Skin of body (tissue), 3 donors: ENCODE measurements at places on chromosomes 12 and 14.

DNA sequence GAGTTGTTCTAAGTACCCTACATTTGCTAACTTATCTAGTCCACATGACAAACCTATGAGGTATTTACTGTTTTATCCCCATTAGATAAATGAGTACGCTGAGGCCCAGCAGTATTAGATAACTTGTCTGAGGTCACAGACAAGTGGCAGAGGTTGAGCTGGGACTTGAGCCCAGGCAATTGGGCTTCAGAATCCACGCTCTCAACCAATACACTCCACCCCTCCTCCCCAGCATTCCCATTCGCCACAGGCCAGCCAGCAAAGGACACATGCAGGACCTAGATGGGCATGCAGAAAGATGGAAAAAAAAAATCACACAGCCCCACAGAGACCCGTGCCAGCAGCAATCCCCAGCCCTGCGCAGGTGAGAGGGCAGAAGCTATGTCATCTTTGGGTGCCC lies 12.4 kb downstream of the HDAC7 start:
- no peak for DNase-seq

- no peak for DNase-seq
Observed at GRCh38 chr12:47216150-47216677, 136.5 kb upstream of the AMIGO2 start.

DNA sequence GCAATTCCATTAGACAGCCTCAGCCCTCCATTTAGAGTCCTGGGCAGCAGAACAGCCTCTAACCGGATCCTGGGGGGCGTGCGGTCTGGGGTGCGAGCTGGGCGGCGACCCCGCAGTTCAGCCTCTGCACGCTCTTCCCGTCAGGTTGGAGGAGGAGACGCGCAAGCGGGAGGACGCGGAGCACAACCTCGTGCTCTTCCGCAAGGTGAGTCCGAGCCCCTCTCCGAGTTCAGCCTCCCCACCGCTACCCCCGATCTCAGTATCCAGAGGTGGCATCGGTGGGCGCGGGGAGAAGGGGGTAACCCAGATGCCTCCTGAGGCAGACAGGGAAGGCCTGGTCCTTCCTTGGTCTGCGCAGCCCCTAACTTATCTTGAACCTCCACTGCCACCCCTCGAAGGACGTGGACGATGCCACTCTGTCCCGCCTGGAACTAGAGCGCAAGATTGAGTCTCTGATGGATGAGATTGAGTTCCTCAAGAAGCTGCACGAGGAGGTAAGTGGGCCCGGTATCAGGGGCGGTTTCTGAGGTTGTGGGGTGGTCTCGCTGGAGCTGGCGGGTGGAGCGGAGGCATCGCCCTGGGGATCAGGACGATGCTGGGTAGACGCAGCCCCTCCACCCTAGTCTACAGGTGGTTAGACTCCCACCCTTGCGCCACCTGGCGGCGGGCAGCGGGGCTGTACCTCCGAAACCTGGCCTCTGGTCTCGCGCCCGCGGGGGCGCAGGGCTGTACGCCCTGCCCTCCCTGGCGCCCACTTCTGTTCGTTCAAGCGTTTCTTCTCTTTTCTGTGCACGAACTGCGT lies 1.3 kb downstream of the PRPH start:
- no peak for DNase-seq

GRCh38 chr12:116441292-116441691 lies 117.9 kb upstream of the MAP1LC3B2 start:
- no peak for DNase-seq

GRCh38 chr12:4416276-4416675 lies 29.3 kb downstream of the FGF6 start:
- no peak for DNase-seq

DNA sequence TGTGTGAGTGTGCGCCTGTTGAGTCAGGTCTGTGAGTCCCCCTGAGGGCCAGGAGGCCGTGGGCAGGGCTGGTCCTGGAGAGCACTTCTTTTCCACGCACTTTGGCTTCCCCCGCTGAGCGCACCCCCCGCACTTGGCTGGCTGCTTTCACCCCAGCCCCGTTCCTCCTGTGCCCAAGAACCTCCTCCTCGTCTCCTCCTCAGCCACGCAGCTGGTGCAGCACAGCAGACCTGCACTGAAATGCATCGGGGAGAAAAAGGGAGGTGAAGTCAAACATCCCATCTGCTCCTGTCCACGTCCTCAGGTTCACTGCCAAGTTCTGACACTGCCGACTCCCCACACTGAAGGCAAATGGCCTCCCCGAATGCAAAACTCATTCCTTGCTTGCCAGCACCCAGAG lies 362.7 kb upstream of the SFSWAP start:
- DNase-seq = no peak

DNA sequence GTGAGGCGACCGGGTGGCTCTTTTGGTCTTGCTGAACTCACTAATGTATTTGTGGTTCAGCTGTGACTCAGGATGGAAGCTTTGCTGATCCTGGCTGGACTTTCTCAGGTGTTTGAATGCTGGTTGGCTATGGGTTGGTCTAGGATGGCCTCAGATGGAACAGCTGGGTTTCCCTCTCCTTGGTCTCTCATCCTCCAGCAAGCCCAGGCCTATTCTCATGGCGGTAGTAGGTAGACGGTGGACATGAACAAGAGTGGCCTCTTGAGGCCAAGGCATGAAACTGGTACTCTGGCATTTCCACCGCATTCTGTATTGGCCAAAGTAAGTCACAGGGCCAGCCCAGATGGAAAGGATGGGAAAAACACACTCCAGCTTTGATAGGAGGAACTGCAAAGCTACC lies 11.8 kb upstream of the POLR3B start:
- no peak for DNase-seq

GRCh38 chr12:116089080-116089479 lies 188.4 kb downstream of the MED13L start:
- no peak for DNase-seq

DNA sequence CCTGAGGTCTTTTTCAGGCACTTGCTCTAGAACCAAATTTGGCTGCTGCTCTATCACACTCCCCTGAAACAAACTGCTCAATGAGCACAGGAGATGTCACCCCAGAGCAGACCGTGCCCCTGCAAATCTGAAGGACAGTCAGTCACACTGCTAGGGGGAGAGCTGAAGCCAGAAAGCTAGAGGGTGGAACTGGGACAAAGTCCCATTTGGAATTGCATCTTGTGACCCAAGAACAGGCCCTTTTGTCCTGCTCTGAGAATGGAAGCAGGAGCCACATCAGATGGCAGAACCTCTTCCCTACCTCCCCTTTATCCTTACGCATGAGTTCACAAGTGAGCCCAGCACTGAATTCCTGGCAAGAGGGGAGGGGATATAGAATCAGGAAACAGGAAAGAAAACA lies 64.7 kb downstream of the MAP3K9 start:
- DNase-seq = no peak

GRCh38 chr14:58060077-58060476 lies 91.9 kb downstream of the ARMH4 start:
- no peak for DNase-seq

DNA sequence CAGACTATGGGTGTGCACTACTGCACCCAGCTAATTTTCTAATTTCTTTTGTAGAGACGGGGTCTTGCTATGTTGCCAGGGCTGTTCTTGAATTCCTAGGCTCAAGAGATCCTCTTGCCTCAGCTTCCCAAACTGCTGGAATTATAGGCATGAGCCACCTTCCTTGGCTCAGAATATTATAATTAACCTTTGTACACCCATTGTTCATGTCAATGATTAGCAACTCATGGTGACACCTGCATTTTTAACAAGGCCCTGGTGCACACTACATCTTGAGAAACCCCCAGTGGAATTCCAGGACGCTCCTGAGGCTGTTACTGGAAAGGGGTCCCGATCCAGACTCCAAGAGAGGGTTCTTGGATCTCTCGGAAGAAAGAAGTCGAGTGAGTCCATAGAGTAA lies 28.3 kb upstream of the CCDC63 start:
- DNase-seq = no peak

DNA sequence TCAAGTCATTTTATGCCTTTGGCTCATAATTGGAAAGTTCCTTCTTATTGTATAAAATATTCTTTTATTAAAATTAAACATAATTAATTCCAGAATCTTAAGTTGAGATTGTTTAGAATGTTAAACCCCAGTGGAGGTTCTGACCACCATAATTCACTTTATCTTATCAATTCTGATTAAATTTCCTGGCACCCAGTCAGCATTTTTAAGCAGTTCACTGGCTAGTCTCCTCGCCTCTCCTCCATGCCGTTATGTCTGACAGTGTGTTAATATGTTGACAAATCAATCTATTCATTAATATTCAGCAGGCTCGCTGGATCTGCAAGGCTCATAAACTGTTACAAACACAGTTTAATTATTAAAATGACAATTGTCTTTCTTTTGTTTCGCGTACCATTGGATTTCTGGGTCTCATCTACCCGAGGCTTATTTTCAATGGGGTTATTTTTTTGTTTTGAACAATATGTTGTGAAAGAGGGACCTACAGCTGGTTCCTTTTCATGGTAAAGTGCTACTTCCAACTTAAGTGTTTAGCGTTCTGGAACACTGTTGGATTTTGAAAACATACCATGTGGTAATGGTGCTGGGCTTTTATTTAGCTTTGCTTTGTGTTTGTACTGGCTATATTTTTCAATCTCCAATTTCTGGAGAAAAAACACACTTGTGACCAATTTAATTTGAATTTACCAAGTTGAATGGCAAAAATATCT lies 339.7 kb downstream of the PRKD1 start:
- no peak for DNase-seq

DNA sequence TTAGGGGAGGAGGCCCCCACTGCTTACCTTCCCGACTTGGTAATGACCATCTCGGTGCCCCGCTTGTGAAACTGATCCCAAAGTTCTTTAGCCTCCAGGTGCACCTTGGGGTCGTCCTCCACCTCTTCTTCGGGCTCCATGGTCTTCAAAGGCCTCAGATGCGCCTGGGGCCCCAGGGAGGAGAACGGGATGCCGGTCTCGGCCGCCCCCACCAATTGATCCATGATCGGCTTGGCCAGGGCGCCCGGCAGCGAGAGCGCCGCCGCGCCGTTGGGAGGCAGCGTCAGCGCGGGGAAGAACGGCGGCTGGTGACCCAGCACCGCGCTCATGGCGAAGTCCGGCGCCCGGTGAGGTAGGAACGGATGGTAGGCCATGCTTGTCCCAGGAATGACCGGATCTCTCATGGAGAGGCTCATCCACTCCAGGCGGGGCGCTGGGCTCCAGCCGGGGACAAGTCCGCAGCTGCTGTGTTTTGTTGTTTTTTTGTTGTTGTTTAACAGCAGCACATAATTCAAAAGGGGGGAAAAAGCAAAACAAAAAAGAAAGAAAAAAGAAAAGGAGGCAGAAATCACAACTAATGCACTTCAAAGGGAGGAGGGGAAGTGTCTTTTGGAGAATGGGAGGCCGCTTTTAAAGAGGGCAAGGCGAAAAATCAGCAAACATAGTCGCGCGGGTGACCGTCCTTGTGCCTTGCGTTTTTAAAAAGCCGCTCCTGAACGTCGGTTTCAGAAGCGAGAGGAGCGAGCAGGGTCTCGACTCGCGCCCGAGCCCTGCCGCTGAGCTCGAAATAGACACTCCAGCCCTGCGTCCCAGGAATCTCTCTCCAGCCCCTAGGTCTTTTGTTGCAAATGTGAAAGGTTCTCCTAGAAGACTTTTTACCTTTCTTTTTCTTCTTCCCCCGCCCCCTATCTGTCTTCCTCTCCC lies 928 bp downstream of the TBX3 start:
- peak; percentile 70 for DNase-seq

GRCh38 chr12:75913502-75914351 lies 117.8 kb downstream of the PHLDA1 start:
- DNase-seq = no peak

DNA sequence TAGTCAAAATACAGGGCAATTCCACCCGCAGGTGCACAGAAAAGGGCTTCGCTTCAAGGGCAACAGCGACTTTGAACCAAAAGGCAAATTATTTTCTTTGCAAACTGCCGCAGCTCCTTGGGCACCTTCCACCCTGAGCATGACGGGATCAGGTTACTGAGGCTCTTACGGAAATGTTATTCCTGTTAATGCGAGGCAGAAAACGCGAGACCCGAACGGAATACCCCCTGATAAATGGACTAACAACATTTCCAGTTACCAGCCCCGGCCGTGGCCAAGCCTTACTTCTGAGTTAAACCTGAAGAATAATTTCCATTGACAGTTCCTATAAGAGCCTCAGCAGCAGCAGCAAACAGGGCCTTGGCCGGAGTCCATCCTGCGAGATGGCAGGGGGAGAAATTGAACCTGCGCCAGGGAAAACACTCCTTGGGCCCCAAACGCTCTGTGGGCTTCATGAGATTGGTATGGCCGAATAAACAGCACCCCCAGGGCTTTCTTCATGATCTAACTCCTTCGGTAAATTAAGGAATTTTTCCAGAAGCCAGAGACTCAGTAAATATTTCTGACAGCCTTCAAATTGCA lies 70.0 kb upstream of the DICER1 start:
- DNase-seq = no peak

DNA sequence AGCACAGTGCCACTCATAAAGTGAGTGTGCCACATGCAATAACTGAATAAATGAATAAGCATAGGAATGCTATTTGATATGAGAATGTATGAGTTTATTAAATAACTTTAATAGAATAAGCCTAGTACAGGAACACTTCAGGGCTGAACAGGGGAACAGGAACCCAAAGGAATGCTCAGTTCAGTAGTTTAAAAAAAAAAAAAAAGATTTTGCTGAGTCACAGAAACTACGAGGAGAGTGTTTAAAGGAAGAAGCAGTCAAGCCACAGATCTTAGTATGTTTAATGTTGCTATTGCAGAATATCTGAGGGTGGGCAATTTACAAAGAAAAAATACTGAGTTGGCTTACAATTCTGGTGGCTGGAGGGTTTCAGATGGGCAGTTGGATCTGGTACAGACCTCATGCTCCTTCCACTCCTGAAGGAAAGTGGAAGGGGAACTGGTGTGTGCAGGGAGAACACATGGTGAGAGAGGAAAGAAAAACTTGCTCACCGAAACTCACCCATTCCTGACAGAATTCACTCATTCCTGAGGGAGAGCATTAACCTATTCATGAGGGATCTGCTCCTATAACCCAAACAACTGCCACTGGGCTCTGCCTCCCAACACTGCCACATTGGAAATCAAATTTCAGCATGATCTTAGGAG lies 880.3 kb upstream of the MGAT4C start:
- no peak for DNase-seq

DNA sequence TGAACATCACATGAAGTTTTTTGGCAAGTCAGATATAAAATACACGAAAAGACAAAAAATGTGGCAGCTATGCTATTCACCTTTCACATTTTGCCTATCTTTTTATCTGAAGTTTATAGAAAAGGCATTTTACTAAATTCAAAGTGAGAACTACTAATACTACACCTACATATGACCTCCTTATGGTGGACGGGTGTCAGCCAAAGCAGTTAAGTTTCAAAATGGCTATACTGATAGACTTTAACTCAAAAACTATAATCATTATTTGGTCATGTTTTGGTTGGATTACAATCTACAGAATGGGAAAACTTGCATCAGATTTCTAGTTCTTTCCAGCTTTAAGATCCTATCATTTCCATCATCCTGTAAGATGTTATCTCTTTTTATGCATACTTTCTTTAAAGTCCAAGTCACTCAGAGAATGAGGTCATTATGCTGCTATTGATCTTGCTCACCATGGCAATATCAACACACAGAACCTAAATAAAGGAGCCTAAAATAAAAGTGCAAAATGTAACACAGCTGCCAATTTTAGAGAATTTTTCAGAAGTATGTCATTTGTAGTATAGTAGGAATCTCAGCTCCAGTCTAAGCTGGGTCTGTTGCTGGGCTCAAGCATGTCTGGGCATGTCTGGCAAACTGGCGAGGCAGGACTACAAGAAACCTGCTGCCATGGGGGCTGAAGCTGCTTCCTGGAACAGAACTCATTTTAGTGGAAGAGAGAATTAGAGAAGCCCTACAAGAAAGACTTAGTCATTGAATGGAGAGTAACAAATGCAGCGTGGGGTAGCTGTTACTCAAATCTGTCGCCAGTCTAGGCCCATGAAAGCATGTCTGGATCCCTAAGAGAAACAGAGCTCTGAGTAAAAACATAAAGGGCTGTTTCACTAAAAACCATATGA lies 7.6 kb upstream of the AEBP2 start:
- DNase-seq = peak; percentile 76
